Sigmoid colon (tissue), 7 donors: ENCODE measurements at places on chromosomes 1 and 21. TPM values are rescaled to one million over a fixed set of nuclear protein-coding genes. Genes with fewer than 3 reads are reported as not detected.
A peak's percentile ranks its signal among the peaks of the same experiment; 100 is the strongest.

The S100A7 gene
- not detected for total RNA-seq

DNA sequence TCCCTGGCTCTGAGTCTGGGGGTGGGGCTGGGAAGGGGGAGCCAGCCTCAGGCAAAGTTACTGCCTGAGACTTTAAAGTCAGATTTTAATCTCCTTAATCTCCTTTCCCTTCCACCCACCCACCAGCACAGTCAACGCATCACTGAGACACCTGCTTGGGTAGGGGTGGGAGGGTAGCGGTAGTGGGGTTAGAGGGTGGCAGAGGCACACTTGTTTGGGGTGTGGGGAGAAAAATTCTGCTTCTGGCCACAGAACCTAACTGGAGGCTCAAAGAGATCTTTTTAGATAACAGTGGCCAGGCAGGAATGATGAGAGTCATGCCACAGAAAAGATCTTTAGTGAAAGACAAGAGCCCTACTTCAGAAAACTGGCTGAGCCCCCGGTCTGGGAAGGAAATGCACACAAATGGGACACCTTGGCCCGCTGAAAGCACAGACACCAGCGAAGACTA lies 44.1 kb downstream of the CD247 start:
- H3K27ac ChIP-seq, result no peak overlapping the region
- peak; percentile 18 for DNase-seq
- H3K4me3 ChIP-seq, result no peak overlapping the region

GRCh38 chr1:38085666-38086330 lies 39.2 kb upstream of the POU3F1 start:
- no peak overlapping the region for H3K4me3 ChIP-seq
- no peaks in the 10 kb centered on the region for H3K27me3 ChIP-seq
- H3K4me1 ChIP-seq, result no peaks in the 10 kb centered on the region
- no peak overlapping the region for H3K27ac ChIP-seq
- H3K36me3 ChIP-seq, result no peaks in the 10 kb centered on the region
- no peak for DNase-seq

GRCh38 chr1:7885513-7886404 lies 32.9 kb upstream of the UTS2 start:
- H3K4me1 ChIP-seq, result no peaks in the 10 kb centered on the region
- no peak overlapping the region for H3K4me3 ChIP-seq
- no peaks in the 10 kb centered on the region for H3K36me3 ChIP-seq
- H3K27ac ChIP-seq, result no peak overlapping the region
- DNase-seq, result no peak
